Upper lobe of right lung (tissue), 1 donor: ENCODE measurements at places on chromosomes 1 and 21. TPM values are rescaled to one million over a fixed set of nuclear protein-coding genes. Genes with fewer than 3 reads are reported as not detected.
A peak's percentile ranks its signal among the peaks of the same experiment; 100 is the strongest.

- DNase-seq = no peak
Observed at GRCh38 chr1:192729500-192729899, 79.3 kb upstream of the RGS2 start.

- DNase-seq = no peak
Observed at GRCh38 chr1:83318366-83318765, 680.6 kb downstream of the TTLL7 start.

- no peak for DNase-seq
Observed at GRCh38 chr1:78468521-78468920, 22.3 kb upstream of the PTGFR start.

DNA sequence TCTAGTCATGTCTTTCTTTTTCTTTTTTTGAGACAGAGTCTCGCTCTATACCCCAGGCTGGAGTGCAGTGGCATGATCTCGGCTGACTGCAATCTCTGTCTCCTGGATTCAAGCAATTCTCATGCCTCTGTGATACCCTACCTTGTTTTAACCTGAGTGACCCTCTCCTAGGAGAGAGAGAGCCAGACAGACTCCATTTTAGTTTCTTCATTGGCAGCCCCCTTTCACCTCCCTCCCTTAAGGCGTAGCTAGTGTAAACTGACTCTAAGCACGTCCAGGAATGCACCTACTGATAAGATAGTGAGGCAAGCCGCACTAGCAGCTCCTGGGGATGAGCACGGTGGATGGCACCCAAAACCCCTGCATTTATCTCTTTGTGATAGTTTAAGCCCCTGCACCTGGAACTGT, 5.2 kb upstream of the PKNOX1 start:
- DNase-seq = no peak

DNA sequence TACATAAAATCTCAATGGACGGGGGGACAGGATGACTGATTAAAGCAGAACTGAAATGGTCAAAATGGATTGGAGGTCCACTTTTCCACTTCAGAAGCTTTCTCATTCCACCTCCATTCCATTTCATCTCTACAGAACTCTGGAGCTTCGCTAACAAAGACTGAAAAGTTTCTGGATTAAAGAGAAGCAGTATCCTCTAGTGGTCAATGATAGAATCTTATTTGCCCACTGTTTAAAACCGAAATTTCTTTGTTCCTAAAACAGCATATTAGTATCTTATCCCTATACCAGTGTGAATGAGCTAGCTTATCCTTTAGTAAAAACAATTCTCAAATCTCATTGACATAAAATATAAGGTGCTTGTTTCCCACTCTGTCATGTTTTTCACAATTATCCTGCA, 890.6 kb downstream of the KCNT2 start:
- no peak for DNase-seq

DNA sequence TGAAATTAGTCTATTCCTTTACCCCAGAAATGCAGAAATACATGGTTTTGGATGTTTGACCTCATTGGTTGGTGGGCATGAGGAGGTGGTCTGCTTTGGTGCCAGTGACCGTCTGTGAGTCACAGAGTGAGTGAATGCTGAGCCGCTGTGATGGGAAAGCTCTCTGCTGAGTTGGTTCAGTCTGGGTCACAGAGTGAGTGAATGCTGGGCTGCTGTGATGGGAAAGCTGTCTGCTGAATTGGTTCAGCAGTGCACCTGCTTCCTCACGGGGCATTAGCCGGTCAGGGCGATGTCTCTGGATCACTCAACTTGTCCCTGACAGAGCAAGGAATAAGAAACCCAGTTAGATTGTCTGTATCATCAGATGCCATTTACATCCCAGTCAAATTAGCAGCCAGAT, 40.8 kb downstream of the ADARB1 start:
- peak; percentile 29 for DNase-seq

GRCh38 chr1:59354709-59355337, 57.9 kb downstream of the FGGY start:
- DNase-seq = no peak

DNA sequence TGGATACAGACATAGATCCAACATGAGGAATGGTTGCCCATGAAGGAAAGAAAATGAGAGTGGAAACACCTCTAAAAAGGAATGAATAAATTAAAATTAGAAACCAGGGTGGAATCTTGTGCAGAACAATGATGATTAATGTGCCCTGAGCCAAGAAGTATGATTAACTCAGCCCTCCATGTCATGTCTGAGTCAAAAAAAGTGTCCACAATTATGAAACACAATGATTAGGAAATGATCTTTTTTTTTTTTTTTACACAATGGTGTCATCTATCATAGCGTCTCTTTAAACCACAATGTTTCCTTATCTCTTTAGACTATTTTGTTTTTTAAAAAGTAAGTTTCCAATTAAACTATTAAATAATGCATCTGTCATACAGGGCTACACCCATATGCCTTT, 78.9 kb upstream of the RAB4A start:
- no peak for DNase-seq

DNA sequence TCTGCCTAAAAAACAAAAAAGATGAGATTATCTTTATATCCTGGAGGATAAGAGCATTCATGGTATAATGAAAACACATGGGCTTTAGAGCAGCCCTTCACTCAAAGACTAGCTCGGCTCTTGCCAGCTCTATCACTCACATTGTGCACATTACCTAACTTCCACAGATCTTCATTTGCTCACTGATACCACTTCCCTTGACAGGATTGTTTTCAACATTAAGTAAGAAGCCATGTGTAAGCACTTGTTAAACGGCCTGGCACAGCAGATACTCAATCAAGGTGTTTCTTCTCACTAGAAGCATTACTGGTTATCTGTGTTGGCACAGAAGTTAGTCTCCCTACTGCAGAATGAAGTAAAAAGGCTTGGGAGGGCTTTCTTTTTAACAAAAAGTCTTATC, 18.7 kb downstream of the LPGAT1 start:
- no peak for DNase-seq

DNA sequence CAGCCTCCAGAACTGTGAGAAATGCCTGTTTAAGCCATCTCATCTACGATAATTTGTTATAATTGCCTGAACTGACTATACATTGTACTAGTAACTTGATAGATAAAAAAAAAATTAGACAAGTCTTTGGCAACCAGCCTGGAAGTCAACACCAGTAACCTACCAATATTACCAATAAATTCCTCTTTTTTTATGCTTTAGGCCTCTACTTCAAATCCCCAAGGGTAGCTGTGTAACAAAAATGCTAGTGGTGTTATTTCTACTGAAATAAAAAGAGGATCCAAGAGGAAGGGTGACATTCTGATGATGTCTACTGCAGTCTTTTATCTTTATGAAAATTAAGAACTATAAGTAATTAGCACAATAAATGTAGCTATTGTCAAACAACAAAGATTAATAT, 151.7 kb upstream of the SAMSN1 start:
- no peak for DNase-seq

- DNase-seq = no peak
Observed at GRCh38 chr1:215273838-215274516, 191.4 kb downstream of the KCNK2 start.

GRCh38 chr1:150273311-150273710, 721 bp downstream of the C1orf54 start:
- DNase-seq = no peak

GRCh38 chr1:219058891-219059820, 114.5 kb upstream of the LYPLAL1 start:
- DNase-seq = no peak

DNA sequence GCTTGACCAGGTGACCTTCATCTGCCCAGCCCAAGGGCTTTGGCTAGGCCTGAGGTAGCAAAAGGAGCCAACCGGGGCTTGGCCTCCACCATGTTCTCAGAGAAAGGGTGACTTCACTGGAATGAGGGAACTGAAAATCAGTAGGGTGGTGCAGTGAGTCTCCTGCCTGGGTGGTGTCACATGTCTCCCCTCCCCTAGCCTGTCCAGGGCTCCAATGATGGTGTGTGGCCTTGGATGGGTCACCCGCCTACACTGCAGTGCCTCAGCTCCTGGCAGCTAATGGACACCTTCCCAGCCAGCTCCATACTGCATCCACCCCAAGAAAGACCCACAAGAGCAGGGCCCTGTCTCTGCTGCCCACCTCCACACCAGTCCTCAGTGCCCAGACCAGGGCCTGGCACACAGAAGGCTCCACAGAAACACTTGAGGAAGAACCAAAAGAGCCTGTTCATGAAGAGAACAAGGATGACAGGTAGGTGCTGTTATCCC, 678.7 kb downstream of the MATN1 start:
- peak; percentile 40 for DNase-seq

DNA sequence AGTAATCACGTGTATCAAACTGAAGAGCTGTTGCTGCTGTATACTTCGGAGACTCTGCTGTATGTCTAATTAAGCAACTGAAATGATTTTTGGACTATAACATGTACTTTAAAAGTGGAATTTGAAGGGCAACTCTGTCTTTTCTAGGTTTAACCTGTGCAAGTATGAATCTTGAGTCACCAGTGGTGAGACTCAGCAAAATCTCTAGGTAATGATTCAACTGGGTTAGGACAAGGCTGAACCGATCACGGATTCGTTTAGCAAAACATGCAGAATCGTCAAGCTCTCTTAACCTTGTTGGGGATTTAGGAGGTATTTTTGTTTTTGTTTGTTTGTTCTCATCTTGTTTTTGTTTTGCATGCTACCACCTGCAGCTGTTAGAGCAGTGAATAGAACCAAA, 149.6 kb downstream of the CYYR1 start:
- no peak for DNase-seq

DNA sequence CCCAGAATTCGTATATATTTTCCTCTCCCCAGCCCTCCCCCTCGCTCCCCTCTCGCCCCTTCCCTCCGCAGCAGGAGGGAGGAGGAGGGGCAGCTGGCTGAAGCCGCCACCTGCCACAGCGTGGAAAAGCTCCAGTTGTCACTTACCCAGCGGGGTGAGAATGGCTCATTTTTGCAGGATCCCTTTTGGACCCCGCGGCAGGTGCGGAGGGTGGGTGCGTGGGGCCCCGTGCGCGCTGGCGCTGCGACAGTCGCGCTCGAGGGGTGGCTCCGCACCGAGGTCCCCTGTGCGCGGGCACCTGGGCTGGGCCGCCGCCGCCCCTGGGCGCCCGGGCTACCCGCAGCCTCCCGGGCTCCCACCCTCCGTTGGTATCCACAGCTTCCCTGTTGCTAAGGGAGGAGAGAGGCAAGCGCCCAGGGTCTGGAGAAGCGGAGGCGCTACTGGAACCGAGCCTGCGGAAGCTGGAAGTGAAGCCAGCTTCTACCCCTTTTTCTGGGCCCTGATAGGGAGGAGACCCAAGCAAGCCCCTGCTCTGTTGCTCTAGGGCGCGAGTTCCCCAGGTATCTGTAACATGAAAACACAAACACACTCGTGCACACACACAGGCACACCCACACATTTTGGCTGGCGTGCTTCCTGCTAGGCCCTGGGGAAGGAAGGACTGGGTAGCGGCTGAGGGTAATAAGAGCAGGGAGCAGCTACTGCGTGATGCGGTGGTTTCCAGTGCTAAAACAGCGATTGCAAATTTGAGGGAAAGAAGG, at the start of gene ERICH3:
Gene ERICH3 (minus strand): TSS at position 442 of the 761 bp plus-strand sequence. CDS start 273 bp downstream, at position 169.
- no peak for DNase-seq

DNA sequence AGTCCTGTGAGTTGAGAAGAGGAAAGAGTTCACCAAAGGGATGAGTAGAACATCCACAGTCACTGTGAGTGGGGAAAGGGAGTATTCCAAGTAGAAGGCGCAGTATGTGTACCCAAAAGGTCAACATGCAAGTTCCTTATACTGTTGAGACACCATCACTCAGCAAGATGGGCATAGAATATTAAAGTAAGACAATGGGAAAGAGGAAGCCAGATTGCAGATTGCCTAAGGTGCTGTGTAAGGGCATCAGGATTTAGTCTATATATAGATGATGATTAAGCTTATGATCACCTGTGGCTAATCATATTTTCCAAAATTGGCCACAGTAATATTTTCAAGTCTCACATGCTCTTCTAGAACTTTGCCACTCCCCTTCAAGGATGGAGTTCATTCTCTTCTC, 120.1 kb upstream of the CAMK1G start:
- DNase-seq = no peak

DNA sequence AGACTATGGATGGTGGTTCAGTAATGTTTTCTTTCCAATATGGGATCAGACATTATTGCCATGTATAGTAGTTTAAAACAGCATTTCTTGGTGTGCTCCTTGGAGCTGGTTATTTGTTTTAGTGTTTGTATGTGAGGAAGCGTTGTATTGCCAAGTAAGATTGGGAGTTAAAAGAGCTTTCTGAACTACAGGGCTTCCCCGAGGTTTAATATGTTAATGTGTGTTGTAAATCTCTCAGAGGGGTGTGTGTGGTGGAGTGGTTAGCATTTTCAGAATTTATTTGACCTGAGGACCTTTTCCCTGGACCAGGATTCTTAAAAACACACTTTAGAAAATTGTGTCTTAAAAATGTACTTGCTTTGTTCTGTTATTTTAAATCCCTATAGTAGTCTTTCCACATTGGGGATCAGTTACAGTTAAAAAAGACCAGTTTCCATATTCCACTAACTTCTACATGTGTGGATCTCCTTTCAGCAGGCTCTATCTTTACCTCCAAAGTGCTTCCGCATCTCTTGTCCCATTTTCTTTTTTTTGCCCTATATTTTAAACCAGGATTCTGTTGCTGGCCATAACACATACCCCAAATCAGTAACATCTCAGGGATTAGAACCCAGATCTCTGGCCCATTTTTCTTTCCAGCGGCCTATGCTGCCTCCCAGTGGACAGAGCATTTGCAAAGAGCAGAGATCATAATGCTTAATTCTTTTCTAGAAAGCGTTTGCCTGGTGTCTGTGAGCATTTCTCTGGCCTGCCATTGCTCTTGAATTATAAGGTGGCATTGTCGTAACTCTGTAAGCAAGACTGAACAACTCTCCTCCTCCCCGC, 58.6 kb downstream of the PBX1 start:
- DNase-seq = no peak

DNA sequence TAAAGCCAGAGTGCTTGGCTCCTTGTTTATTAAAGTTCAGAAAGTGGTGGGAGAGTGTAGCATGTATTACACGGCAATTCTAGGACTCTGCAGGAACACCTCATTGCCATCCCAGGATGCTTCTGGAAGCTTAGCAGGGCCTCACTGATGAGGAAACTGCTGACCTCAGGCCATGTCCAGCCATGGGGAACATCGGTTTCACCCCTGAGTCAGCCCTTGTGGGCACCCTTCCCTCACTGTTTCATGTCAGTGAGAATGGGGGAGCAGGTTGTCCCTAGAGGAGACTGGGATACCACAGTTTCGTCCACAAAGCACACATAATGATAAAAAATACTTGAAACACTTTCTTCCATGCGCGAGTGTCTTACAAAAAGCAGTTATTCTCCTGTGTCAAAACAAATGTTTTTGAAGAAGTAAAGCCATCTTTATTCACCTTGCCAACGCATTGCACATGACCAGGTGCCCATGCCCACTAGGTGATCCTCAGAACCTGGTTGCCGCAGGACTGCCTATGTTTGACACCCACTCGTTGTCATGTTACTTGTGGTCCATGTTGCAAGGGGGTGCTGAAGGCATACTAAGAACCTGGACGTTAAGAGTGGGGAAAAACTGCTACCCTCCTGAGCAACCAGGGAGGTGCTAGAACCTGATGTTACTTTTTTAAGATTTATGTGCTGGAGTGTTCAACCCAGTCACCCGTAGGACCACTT, 41.2 kb upstream of the TTC22 start:
- peak; percentile 23 for DNase-seq

GRCh38 chr1:224378855-224379631, 22.4 kb downstream of the CNIH4 start:
- DNase-seq = no peak

ST6GALNAC5 gene
- total RNA-seq = 23.1 TPM

SH2D5 gene
- total RNA-seq = 0.52 TPM

GJA8 gene
- total RNA-seq = not detected

NEXN gene
- total RNA-seq = 26.4 TPM

LHX8 gene
- not detected for total RNA-seq

CACHD1 gene
- 31.8 TPM for total RNA-seq

ADAM30 gene
- total RNA-seq = not detected

CR2 gene
- total RNA-seq = 0.12 TPM

DUSP23 gene
- 71.1 TPM for total RNA-seq

GOLT1A gene
- 22.4 TPM for total RNA-seq

DPYD gene
- 82.7 TPM for total RNA-seq

NHLH1 gene
- not detected for total RNA-seq
